ENCODE measurements at places on chromosomes 2 and 18.

GRCh38 chr2:25400169-25400568 is 58.4 kb upstream of the DNMT3A start:
- no peak for DNase-seq

DNA sequence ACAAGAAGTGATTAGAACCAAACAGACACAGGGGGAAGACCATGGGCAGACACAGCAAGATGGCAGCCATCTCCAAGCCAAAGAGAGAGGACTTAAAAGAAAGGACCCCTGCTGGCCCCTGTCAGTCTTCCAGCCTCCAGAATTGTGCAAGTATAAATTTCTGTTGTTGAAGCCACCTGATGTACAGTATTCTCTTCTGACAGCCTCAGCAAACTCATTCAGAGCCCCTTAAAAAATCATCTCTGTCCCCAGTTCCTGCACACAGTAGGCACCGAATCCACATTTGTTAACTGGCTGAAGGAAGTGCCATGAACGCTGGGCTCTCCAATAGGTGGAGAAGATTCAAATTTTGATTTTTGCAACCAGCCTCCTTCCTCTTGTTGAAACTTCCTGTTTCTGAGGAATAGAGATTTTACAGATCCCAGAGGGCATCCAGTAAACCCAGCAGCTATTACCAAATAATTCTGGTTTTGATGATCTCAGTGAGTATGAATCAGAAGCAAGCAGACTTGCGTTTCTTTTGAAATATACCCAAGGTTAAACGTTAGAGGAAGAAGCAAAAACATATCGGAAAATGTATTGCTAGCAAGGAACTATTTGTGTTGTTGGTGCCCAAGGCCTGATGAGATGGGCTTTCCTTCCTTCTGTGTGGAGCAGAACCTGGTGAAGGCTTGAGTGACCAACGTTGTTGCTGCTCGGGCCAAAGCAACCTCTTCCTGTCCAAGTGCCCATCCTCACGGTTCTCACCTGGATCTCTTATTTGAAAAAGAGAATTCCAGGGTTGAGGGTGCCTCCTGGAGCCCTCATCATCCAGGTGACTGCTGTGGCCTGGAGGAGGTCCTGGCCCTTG is 47.7 kb upstream of the PLB1 start:
- peak; percentile 59 for DNase-seq

GRCh38 chr2:181978351-181979150 is 7.1 kb upstream of the PPP1R1C start:
- DNase-seq: no peak

DNA sequence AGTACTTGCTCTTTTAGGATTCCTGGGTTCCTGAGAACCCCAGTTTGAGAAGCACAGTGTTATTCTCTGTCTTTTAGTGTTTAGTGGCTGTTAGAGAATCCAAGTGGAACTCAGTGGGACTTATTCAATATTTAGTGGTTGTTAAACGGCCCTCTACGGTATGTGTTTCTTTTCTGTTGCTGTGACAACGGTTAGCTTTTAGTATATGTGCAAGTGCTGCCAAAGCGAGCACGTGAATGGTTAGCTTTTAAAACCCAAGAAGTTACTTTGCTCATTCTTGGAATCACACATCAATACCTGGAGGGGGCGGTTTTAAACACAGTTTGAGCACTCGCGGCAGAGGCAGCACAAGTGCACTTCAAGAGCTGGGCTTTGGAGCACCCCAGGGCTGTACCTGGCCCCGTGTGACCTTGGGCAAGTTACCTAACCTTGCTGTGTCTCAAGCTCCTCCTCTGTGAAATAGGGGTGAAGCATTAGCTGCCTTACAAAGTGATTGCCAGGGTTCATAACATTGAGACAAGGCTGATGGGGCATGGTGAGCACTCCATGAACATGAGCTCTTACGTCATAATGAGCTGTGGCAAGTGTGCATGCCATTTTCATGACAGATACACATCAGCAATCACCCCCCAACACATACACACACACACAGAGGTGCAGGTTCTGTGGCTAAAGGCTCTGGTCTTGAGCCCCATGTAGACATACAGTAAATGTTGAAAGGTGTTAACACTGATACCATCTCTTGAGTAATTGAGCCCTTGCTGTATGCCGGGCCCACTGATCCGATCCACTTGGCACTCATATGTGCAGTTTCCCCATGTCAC is 234.1 kb downstream of the ALPK2 start:
- DNase-seq: no peak

DNA sequence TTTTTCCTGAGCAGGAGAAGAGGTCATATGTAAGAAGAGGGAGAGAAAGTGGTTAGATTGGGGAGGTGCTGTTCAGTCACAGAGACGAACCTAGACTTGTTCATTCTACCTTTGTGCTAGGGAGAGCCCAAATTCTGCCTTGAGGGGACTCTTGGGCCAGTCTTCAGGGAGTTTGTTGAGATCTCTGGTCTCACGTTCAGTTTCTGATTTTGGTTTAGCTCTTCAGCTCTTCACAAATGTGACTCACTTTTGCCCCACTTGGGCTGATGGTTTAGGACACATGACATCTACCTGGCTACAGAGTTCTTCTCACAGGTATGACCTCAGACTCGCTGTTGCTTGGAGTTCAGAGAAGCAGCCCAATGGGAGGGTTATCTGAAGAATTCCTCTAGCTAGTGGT is 49.2 kb upstream of the DARS1 start:
- no peak for DNase-seq

DNA sequence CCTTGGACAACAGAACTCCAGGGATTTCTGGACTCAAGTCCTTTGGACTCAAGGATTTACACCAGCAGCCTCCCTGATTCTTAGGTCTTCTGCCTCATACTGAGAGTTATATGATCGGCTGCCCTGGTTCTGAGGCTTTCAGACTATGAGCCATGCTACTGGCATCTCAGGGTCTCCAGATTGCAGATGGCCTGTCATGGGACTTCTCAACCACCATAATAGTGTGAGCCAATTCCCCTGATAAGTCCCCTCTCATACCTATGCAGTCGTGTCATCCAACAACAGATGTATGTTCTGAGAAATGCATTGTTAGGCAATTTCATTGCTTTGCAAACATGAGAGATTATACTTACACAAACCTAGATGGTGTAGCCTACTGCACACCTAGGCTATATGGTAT is 61.4 kb upstream of the MSTN start:
- no peak for DNase-seq

DNA sequence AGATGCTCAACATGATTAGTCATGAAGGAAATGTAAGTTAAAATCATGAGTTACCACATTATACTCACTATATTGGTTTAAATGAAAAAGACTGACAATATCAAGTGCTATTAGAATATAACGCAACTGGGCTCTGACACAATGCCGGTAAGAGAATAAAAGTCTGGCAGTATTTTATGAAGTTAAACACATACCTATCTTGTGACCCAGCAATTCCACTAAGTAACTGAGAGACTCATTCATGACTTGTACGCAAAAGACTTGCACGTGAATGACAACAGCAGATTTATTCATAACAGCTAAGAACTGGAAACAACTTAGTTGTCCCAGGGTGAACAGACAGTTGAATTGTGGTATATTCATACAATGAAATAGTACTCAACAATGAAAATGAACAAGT is 342.1 kb downstream of the SLC4A3 start:
- DNase-seq: no peak

GRCh38 chr2:154447727-154448418 is 250.6 kb upstream of the KCNJ3 start:
- DNase-seq: no peak

Data from RCC 7860 (cell line).